ENCODE measurements at places on chromosomes 2 and 18.

GRCh38 chr18:13006531-13007247, 15.5 kb downstream of the CEP192 start:
- DNase-seq = no peak

DNA sequence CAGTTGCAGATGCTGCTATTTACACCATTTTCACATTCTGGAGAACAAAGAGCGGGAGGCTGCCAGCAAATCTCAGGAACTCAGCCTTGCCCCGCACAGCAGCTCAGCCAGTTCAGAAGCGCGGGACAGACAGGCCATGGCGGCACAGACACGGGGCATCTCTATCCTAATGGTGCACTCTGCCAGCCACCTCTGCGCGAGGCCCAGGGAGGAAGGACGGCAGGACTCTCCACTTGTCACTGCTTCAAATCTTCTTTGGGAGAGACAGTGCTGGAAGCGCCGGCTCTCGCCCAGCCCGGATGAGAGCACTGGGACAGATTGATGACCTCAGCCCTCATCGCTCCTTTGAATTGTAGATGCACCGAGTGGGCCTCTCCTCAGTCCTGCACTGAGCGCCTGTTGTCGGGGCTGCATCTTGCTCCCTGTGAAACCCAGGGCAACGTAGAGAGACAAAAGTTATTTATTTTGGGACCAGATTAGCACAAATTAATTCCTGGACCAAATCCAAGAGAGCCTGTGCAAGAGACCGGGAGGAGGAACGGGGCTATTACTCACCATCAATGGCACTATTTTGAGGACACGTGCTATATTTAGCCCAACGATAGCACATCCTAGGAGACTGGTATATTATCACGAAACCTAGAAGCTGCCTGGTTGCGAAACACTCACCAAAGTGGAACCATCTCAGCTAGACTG, 211.4 kb upstream of the SMIM21 start:
- DNase-seq = peak; percentile 85

DNA sequence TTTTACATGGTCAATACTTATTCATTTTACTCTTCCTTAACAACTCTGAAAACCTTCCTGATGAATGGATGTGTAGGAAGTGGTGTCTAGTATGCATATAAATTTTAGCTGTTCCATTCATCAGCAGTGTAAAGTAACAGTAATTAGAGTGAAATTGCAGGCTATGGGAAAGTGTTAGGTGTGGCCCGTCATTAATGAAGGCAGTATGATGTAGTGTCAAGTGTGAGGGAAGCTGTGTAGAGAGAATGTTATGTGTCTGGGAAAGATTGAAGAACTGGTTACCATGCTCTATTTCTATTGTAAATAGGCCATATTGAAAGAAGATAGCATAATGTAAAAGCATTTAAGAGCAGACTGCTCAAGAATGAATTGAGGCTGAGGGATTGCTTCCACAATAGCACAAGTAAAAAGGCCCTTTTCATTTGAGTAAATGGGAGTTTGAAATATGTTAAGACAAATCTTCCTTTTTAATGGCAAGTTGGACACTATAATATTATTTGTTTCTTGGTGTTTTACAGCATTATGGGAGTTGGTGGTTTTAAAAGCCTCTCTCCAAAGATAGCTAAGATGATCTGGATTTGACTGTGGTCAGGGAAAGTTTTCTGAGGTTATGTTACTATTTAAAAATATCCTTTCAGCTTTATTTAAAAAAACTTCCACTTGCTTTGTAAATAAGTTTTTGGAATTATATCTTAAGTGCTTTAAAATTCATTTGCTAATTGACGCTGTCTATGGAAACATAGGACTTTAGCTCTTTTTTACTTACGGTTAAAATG, 401.0 kb upstream of the ZEB2 start:
- no peak for DNase-seq

DNA sequence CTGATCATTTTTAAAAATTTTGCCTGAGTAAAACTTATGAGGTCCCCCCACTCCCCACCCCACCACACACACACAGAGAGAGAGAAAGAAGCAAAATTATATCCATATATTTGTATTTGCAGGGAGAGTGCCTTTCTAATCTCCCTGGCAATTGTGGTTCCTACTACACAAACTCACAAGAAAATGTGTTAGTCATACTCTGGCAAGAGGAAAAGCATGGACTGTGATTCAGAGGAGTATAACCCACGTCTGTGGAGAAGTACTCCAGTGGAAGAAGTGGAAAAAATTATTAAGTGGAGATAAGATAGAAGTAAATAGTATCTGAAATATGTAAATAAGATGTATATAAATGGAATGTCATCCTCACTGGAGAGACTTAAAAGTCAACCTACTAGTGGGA, 114.0 kb downstream of the DSEL start:
- no peak for DNase-seq

- no peak for DNase-seq
Observed at GRCh38 chr2:213544940-213545339, 260.7 kb downstream of the SPAG16 start.

- DNase-seq = no peak
Observed at GRCh38 chr18:46224181-46224775, 120.1 kb downstream of the HAUS1 start.

GRCh38 chr18:48600456-48601090, 61.7 kb downstream of the CTIF start:
- DNase-seq = peak; percentile 38

DNA sequence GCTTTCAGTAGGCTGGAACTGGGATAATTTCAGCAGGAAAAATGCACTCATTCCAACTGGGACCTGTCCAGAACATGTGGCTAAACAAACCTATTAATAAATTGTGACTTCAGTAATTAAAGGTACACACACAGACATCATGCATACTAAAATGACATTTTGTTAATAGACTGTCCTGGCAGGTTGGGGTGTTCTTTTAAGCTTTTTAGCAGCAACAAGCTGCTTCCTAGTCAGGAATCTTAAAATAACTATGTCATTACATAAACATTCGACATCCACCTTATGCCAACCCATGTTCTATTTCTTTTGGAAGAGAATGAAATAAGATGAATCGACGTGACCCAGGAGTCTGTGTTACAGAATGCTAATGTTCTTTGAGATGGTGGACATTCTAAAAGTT, 435.7 kb downstream of the TXNL1 start:
- DNase-seq = no peak

- DNase-seq = peak; percentile 57
Observed at GRCh38 chr2:111905990-111906735, 7.8 kb downstream of the MERTK start.

GRCh38 chr18:59266886-59267502, 6.3 kb downstream of the RAX start:
- DNase-seq = no peak

GRCh38 chr2:66441581-66442320, 6.8 kb downstream of the MEIS1 start:
- no peak for DNase-seq

- no peak for DNase-seq
Observed at GRCh38 chr18:3177902-3178687, 41.7 kb downstream of the MYOM1 start.

DNA sequence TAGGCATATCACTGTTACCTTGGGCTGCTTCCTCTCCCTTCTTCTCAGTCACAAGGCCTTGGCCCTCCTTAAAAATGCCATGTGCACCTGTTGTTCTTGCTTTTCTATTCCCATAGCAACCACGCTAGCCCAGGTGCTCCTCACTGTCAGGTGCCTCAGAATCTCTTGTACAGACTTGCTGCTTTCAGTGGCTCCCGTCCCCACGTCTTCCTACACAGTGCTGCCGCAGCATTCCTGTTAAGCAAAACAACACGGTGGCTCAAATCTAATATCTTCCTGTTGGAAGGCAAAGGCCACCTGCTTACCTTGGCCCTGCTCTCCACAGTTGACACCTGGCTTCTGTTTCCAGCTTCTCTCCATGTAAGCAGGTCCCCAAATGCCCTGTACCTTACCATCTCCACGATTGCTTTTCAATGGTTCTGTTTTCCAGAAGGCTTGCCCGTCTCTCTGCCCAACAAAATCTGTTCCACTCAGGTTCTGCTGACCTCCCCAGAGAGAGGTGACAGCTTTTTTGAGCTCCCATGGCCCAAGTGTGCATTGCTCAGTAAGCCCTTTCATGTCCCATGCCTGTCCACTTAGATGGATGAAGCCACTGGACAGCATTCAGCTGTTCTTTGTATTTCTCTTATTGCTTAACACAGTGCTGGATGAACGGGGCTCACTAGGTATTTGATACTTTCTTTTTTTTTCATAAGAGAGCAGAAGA, 240.4 kb downstream of the PRKCE start:
- DNase-seq = no peak

DNA sequence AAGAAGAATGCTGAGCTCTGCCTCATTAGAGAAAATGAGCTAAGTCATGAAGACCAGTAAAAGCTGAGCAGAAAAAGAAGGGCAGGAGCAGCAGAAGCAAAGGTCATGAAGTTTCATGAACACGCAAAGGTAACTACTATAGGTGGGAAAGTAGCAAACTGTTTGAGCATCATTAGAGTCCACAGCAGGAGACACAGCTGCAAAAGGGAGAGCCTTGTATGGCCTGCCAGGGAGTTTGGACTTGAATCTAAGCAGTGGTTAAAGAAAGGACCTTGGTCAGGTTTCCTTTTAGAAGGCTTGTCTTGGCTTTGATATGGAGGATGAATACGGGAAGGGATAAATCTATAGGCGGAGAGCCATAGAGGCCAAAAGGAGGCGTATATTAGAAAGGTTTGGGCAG, 34.0 kb downstream of the DAPL1 start:
- no peak for DNase-seq

DNA sequence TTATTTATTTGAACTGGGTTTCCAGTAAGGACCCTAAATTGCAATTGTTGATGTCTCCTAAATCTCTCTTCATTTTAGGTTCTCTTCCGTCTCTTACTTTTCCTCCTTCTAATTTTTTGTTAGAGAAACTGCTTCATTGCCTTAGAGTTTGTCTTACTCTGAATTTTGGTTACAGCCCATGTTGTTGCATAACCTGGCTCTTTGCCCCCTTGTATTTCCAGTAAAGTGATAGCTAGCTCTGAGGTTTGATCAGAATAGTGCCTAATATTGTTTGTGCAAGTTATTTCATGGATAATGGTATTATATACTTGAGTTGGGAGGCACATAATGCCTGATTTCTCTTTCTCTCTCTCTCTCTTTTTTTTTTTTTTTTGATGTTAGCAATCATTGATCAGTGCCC, 71.8 kb downstream of the MGAT5 start:
- no peak for DNase-seq

GRCh38 chr2:189465478-189465877, 24.2 kb downstream of the WDR75 start:
- DNase-seq = no peak

GRCh38 chr2:234981197-234982095, 29.6 kb downstream of the SH3BP4 start:
- DNase-seq = peak; percentile 96

- DNase-seq = no peak
Observed at GRCh38 chr2:235709124-235709813, 215.4 kb downstream of the AGAP1 start.

DNA sequence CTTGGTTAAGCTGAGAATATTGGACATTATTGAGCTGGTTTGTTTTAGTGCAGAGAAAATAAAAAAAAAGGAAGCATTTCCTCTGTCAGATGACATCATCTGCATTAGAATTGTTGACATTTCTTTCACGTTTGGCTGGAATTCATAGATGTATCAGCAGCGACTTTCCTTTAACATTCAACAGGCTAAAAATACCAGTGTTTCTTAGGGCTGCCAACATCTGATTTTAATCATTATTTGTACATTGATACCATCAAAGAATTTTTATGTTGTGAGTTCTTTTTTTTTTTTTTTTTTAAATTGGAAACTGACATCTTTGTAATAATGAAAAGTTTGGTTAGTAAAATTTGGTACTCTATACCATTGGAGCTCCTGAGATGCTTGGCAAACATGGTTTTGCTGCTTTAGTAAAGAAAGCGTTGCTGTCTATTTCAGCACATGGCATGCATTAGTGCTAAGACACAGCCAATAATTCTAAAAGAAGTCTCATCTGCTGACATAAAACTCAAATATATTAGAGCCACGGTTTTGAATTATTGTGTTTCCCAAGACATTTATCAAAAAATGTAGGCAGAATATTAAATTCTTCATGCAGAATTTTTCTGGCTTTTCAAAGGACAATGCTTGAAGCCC, 33.6 kb downstream of the GTF2A1L start:
- DNase-seq = no peak

DNA sequence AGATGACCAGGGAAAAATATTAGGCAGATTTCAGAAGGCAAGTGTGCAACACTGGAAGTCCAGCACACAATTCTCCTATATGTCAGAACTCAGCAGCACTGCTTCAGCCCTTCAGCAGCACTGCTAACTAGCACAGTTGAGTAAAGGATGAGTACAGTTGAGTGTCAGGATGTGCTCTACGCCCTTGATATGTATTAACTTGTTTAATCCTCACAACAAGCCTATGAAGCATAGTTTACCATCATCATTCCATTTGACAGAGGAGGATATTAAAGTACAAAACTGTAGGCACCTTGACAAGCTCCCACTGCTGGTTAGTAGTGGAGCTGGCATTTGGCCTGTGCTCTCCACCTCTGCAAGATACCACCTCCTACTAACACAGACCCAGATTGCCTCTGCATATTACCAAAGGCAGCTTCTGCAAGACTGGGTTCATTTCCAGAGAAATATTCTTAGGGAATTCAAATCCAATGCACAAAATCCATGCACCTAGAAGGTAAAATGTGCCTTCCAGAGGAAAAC, 230.8 kb downstream of the ANAPC1 start:
- DNase-seq = no peak

- DNase-seq = no peak
Observed at GRCh38 chr18:48031641-48032040, 101.2 kb upstream of the SMAD2 start.

DNA sequence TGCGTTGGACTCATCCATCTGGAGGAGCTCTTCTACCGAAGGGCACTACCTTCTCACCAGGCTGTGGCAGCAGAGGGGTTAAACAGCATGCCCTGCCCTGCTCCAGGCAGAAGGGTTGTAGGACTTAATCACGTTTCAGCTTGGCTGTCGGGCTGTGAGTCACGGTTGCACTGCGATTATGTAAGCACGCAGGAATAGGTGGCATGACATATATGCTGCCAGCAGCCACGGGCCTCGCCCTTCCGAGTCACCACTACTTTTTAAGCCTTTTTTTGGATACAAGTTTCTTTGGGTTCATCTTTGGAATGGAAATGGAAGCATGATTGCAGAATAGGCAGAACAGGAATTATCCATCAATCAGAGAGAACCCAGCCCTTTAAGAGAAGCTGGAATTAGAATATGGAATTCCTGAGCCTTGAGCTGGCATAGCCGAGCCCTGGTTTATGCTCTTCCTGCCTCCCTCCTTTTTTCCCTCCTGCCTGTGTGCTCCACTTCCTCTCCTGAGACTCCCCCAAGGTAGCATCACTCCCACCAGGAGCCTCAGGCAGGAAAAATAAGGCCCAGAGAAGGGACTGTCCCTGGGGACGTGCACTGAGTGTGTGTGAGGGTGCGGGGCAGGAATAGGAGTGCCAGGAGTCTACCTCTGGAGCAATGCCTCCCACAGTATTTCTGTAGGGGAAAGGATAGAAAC, 86.8 kb downstream of the SEMA4F start:
- peak; percentile 71 for DNase-seq

DNA sequence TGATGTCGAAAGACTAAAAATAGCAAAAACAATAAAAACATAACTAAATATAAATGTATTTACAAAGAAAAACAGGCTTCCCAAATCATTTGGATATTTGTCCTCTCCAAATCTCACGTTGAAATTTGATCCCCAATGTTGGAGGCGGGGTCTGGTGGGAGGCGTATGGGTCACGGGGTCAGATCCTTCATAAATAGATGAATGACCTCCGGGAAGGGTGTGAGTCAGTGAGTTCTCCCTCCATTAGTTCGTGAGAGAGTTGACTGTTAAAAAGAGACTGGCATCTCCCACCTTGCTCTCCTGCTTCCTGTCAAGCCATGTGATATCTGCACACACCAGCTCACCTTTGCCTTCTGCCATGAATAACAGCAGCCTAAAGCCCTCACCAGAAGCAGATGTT, 703.0 kb downstream of the TMEM182 start:
- no peak for DNase-seq

Data from ELF-1 (cell line).